ENCODE measurements at places on chromosomes 12 and 14.
A peak's percentile ranks its signal among the peaks of the same experiment; 100 is the strongest.

GRCh38 chr12:12943586-12944260 is 8.2 kb downstream of the GPRC5D start:
- no peak for DNase-seq

GRCh38 chr12:30757316-30757715 is 2.6 kb upstream of the CAPRIN2 start:
- DNase-seq = no peak

GRCh38 chr12:19967431-19967830 is 400.9 kb upstream of the PDE3A start:
- DNase-seq = no peak

- DNase-seq = no peak
Measured at GRCh38 chr12:1890810-1891209, 27.6 kb downstream of the CACNA2D4 start.

DNA sequence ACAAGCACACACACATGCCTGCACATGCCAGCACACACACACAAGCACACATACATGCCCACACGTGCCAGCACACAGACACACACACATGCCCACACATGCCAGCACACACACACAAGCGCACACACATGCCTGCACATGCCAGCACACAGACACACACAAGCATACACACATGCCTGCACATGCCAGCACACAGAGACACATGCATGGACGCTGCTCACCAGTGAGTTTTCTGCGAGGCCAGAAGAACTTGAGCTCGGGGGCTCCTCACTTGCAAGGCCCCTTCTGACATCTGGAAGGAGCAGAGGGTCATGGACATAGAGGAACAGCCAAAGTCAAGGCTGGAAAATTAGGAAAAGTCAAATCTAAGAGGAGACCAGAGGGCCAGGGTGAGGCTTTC is 61.2 kb upstream of the BCL11B start:
- no peak for DNase-seq

- DNase-seq = no peak
Measured at GRCh38 chr14:82011460-82011859, 477.8 kb upstream of the SEL1L start.

GRCh38 chr12:13976028-13976584 is 5.3 kb downstream of the GRIN2B start:
- DNase-seq = no peak

DNA sequence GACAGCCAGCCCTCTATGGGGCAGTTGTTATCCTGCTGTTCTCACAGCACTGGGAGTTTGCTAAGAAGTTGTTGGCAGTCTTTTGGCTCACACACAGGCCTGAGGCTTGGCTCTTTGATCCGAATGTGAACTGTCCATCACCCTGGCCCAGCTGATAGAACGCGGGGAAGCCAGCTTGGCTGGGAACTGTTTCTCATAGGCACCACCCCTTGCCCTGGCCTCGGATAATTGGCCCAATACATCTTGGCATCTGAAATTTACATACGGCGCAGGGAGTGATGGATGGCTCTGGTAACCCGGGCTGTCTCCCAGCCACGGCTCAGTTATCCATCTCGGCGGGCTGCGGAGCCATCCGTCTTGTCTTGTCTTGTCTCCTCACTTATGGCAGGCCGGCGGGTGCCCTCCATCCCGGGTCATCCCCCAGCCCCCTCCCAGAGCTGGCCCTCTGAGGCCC is 164.1 kb downstream of the PHETA1 start:
- DNase-seq = no peak

DNA sequence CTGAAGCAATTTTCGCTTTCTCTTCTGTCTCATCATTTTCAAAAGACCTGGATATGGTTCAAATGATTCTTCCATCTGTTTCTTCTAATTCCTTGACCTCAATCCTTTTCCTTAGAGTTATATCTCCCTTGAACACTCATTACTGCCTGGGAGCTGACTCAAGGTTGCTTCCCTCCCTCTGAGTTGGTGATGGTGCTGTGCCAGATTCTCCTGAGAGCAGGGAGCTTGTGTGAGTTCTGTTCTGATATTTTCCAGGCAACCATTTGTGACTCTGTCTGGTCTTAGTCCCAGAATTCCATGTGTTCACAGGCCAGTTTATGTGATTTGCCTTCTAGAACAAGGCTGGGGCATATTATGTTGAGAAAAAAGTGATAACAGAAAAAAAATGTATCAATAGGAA is 505.1 kb upstream of the SYT1 start:
- DNase-seq = no peak

GRCh38 chr14:92450351-92451070 is 63.1 kb upstream of the RIN3 start:
- no peak for DNase-seq

DNA sequence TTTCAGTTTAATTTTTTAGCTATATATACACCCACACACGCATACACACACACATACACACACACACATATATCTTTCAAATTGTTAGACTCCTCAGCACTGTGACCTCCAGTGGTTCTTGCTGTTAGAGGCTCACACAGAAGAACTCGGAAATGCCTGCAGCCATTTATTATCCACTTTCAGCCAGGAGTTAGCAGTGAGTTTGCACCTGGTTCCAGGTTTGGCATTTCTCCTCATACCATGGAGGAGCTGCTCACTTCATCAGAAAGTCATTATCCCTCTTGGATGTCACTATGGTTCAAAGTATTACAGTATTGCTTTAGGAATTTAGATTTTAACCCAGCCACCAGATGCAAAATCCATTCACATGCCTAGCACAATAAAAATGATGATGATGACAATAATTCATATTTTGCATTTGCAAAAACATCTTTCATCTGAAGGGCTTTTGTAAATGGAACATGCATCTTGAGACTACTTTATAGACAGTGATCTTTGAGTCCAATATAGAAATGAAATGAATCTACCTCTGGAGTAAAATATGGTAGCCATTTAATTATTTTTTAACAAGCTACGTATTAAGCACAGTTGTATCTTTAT is 42.3 kb downstream of the NPAS3 start:
- peak; percentile 84 for DNase-seq

Measured in NCI-H1105 (cell line).